ENCODE measurements at places on chromosomes 1 and 21.
A peak's percentile ranks its signal among the peaks of the same experiment; 100 is the strongest.

- no peak for DNase-seq
These were observed 1.4 kb downstream of the LRRN2 start for GRCh38 chr1:204684206-204684570.

GRCh38 chr1:35290452-35290851 is 21.9 kb downstream of the ZMYM4 start:
- no peak for DNase-seq

DNA sequence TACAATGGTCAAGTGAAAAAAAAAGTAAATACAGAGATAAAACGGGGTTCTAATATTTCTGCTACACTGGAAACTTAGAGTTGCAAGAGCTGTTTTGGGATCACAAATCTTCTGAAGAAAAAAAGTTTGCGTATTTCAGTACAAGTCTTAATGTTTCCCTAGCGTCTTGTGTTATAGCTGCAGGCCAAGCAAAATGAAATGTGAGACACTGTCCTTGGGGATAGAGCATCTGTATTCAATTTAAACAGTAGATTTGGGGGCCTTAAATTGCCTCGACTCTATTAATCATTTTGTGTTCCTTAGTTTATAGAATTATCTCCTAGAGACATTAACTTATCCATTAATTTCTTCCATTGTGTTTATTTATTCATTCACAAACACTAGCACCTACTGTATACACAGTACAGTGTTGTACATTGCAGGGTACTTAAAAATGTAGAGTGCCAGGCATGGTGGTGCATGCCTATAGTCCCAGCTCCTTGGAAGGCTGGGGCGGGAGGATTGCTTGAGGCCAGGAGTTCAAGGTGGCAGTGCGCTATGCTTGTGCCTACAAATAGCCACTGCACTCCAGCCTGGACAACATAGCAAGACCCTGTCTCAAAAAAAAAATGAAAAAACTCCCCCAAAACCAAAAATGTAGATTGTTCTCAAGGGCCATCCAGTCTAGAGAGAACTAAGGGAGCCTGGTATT is 7.9 kb downstream of the DISC1 start:
- no peak for DNase-seq

DNA sequence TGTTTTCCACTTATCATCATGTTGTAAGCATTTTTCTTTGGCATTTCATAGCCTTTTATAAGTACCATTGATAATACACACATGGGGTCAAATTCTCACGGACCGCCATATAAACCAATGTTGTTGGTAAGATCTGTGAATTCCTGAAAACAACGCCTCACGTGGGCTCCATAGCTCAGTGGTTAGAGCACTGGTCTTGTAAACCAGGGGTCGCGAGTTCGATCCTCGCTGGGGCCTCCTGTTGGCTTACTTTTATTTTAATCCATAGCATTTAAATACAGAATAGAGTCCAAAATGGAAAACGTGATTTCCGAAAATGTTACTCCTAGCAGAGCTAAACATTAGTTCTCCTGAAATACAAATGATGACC is 83.1 kb downstream of the HHIPL2 start:
- peak; percentile 77 for DNase-seq

DNA sequence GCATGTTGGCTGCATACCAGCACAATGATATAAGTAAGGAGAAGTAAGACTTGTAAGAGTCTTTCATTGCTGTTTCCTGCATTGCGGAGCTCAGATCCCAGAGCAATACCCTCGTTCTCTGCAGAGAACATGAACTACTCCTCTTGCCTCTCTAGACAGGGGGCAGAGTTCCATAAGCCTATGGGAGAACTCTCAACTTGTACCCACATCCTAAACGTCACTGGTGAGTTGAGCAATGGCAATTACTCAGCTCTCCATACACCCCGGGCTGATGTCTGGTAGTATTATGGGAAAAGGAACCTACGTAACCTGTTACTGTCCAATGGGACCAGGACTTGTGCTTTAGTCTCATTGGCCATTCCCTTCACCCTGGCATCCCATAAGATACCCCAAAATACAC is 27.3 kb upstream of the ZNF496 start:
- DNase-seq: peak; percentile 71

DNA sequence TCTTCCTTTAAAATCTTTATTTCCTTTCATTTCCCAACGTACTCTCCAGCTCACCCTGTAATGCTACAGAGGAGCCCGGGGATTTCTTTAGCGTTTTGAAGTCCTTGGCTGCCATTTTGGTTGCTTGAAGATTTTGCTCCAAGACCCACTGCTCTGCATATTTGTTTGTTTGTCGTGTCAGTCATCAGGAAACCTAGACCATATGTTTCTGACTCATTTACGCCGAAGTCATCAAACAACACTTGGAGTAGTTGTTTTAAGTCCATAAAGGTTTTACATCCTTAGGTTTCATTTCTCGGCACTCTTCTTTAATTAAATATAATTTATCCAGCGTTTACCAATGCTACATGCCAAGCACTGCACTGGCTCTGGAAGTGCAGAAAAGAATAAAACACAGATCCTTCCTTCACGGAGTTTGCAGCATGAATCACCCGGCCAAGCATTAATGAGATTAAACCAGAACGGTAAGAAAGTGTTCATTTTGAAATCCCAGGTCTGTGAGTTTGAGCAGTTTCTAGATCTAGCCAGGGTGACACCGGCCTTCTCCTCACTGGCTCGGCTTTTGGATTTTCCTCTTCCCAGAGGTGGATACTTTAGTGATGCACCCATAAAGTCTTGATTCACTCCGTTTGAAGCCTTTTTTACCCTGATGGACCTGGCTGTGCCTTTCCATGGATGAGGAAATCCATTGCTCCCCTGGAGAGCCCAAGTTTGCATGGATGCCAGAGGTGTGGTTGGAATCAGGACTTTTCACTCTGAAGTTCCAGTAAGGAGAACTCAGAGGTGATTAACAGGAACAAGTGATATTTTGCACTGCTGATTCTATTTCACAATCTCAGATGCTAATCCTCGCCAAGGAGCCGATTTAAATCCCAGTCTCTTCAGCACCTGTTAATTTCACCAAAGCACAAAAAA is 109.3 kb downstream of the KAZN start:
- no peak for DNase-seq

DNA sequence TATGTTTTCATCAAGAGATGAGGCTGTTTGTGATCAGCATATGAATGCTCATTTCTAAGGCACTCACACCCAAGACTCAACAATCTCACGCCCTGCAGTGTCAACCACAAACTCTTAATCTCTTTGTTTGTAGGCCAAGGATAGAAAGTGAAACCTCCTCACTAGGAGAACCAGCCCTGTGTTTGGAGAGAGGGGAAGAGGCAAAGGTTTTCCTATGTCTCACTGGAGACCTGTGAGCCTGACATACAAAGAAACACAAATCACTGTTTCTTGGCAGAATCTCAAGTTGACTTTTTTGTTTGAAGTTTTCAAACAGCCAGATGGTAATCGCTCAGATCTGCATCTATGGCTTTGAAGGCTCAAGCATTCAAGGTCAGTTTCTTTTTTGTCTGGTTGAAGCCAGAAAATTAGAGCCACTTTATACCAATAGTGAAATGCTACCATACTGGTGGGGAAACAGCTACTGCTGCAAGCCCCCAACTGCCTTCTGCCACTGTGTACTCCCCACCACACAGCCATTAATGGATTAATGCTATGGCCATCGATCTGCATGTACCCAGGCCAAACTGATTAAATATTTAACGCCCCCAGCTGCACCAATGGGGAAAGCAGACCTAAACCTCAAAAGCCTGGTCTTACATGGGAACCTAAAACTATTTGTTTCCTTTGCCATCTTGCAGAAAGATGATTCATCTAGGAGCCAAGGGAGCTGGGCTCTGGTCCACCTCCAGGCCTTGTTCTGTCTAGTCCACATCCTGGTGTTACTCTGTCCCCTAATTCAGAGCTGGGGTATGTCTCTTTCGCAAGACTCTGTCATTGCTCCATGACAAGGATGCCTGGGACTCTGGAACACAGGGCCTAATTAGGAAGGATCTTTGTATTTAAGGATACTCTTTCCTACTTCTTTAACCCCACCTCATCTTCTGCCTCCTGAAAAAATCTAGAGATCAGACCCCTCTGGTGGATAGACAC is 16.3 kb downstream of the PDZK1 start:
- DNase-seq: peak; percentile 33

DNA sequence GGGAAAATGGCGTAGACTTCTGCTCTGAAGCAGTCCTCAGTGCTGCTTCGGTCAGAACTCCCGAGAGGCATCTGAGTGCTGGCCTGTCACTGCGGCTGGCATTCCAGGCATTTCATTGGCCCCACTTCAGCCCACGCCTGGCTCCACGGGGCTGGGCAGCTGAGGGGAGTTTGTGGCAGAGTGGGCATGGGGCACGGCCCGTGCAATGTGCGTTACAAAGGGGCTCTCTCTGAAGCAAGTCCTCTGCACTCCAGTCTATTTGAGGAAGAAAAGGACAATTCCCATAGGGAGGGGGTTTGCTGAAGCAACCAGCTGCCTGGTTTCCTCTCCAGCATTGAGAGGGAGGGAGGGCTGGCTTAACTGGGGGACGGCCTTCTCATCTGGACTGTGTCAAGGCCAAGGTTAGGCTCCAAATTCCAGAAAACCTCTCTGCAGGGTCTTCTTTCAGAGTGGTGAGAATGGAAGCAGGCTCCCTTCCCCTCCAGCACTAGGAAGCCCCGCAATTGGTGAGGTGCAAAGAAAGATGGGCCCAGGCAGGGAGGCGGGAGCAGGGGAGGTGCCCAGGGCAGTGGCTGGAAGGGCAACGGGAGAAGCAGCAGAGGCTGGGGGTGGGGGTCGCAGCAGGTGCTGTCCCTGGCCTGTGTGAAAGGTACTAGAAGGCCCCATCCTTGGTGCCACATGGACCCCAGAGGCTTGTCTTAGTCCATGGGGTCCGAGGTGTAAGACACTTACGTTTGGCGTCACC is 21.1 kb upstream of the GPR157 start:
- DNase-seq: no peak

DNA sequence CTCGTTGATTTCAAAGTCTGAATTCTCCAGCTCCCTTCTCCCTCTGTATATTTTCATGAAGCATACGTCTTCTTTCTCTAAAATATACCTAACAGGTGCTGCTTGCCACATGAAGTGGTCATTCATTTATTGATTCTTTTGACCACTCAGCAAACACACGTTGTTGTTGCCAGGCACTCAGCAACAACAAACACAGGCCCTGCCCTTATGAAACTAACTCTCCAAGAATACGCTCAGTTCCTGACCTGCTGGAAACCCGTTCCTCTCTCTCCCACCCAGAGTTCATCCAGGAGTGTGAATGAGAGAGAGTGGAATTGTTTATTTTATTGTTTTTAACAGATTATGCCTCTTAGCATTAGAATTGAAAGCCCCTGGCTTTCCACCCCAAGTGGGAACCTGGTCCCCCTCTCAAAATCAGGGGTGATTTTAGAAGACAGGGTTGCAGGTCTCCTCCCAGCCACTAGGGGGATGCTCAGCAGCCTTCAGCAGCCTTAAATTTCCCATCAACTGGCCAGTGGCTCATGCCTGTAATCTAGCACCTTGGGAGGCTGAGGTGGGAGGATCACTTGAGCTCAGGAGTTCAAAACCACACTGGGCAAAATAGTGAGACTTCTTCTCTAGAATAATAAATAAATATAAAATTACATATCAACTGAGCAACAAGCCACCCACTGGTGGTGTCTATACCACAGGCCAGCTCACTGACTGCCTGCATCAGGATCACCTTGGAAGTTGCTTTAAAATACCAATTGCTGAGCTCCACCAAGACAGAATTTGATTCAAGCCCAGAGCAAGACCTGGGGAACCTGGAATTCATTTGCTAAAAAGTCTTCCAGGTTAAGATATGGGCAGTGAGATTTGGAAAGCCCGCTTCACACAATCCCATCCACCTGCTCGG is 181.0 kb upstream of the KLHDC7A start:
- DNase-seq: no peak

DNA sequence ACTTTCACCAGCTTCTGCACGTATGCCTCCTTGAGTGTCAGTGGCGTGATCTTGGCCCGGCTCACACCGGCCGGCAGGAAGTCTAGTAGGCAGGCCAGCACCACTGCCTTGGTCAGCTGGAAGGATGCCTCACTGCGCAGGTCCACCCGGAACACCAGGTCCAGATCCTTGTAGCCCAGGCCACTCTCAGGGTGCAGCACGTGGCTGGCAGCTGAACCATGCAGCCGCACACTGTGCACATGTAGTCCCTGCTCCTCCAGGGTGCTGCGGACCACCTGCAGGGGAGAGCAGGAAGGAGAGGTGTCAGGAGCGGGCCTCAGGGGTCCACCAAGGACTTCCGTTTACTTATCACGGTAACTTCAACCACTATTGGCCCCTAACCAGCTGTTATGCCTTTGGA is 6.0 kb downstream of the TENT5B start:
- no peak for DNase-seq

GRCh38 chr1:220892997-220893700 is 13.9 kb downstream of the HLX start:
- DNase-seq: no peak

DNA sequence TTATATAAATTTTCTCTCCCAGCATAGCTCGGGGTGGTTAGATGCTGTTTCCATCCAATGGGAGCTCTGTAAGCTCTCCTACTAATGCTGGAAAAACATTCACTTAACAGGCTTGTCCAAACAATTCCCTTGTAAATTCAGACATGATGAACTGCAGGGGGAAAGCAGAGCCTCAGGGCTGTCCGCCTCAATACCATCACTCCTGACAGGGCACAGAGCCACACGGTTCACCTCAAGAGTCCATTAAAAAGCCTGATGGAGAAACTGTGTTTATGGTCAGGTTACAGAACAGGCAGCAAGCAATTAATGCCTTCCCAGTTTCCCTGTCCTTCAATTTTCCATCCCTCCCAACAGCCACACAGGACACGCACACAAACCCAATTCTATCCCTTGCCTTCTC is 171.0 kb downstream of the BRINP2 start:
- DNase-seq: no peak

- DNase-seq: no peak
These were observed 5.4 kb downstream of the NRIP1 start for GRCh38 chr21:15059397-15059796.

GRCh38 chr1:93587354-93587753 is 94.3 kb downstream of the BCAR3 start:
- no peak for DNase-seq

DNA sequence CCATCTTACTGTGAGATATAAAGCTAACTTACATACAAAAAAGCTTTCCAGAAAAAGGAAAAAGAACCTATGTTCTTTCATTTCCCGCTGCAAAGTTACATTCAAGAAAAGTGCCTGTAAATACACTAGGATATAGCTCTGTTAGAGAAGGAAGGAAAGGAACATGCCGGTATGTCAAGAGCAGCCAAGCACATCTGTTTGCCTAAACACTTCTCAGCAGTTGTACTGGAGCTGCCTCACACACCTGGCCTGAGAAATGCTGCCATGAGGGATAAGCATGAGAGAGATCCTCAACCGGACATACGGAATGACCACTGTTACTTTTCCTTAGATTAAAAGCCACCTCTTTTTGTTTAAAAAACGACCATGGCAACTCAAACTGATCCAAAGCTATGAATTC is 189.7 kb downstream of the RERE start:
- DNase-seq: no peak

DNA sequence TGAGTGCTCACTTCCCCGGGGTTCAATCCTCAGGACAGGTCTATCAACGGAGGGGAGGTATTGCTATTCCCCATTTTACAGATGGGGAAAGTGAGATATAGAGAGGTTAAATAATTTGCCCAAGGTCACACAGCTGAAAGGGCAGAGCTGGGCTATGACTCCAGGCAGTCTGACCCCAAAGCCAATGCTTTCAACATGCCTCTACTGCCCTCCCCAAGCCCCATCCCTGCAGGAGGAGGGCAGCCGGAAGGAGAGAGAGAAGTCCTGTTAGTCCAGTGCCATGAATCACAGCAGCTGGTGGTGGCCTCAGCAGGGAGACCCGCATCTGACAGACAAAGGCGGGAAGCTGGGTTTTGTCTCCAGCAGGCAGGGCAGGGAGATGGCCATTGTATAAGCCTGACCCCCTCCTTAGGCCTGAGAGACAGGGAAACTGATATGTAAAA is 20.0 kb upstream of the CLIC4 start:
- no peak for DNase-seq

GRCh38 chr21:29306920-29307319 is 8.2 kb downstream of the BACH1 start:
- DNase-seq: no peak
